NCI-H524 treated with DMSO at 0.1 percent for 48 hours (cell line): ENCODE measurements at places on chromosomes 4 and X.

- DNase-seq, result no peak
Observed at GRCh38 chr4:68951078-68951805, at the start of gene UGT2A3. Gene UGT2A3, minus strand, starts transcription at chr4:68951804. Its CDS starts 44 bp downstream, at chr4:68951760.

GRCh38 chrX:112512509-112512908 lies 167.2 kb downstream of the LHFPL1 start:
- no peak for DNase-seq

GRCh38 chr4:110616238-110617074 lies 6.4 kb downstream of the PITX2 start:
- no peak for DNase-seq

DNA sequence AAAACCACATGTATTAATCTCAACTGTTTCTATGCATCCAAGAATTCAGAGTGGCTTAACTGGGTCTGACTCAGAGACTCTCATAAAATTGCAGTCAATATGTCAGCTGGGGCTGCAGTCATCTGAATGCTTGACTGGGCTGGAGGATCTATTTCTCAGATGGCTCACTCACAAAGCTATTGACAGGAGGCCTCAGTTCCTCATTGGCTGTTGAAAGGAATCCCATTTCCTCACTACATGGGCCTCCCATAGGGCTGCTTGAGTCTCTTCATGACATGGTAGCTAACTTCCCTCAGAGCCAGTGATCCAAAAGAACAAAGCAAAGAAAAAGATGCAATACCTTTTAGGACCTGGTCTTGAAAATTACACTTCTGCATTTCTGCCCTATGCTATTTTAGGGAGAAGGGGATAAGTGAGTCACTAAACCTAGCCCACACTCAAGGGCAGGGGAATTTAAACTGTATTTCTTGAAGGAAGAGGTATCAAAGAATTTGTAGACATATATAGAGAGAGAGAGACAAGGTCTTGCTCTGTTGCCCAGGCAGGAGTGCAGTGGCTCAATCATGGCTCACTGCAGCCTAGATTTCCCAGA lies 9.8 kb downstream of the SCFD2 start:
- no peak for DNase-seq

GRCh38 chr4:84920617-84921016 lies 45.9 kb downstream of the WDFY3 start:
- DNase-seq, result no peak

DNA sequence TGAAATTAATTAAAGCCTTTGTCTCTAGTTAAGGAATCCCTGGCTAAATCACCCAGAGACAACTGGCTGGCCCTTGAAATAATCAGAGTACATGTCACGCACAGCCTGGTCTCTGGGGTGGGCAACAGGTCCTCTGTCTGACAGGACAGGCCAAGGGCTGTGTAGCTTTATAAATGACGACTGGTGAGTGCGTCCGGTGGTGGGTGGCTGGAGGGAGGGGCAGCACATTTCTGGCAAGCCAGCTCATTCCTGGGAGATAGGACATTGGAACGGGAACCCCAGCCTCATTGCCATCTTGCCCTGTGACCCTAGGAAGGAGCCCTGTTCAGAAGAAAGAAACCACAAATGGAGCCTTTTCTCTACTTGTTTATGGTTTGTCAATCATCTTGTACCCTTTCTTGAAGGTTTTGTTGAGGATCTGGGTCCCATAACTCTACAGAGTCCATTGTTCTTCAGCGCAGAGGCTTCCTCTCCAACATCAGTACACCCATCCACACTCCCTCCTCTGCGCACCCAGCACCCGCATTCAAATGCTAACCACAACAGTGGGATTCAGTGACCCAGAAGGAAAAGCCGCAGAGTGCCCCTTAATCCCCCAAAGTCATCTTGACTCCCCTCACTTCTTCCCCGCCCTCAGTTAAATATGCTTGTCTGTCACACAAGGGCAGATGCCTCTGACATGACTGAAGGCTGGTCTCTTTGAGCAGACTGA lies 368.1 kb downstream of the UNC5C start:
- no peak for DNase-seq

DNA sequence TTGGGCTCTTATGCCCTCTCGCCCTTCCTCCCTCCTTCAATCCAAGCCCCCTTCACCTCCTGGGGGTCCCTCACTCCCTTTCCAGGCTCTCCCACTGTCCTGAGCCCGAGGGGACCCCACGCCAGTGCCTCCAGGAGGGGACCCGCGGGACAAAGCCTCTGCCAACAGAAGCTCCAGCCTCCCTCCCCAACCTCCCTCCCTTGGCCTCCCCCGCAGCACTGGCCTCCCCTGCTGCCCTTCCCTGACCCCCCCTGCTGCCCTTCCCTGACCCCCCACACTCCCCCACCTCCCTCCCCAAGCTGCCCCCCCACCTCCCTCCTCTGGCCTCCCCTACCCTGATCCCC lies 71.0 kb upstream of the MXD4 start:
- DNase-seq, result no peak

DNA sequence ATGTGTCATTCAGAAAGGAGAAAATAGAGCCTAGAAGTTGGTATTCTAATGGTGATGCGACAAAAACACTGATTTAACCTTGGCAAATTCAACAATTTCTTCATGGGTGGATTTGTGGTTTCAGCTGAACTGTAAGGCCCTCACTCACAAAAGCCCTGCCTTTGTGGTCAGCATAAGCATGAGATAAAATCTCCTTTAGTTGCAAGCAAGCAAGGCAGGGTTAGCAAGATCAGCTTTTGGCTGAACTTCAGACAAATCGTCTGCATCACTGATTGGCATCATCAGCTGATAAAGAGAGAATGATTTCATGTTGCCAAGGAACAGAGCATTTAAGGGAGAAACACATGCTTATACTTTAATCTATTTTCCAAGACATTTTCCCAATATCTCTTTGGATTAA lies 2582.2 kb downstream of the PCDH7 start:
- no peak for DNase-seq

- DNase-seq, result no peak
Observed at GRCh38 chr4:100516225-100516624, 1.6 kb downstream of the EMCN start.

- DNase-seq, result no peak
Observed at GRCh38 chr4:13539047-13539618, 5.2 kb downstream of the NKX3-2 start.

DNA sequence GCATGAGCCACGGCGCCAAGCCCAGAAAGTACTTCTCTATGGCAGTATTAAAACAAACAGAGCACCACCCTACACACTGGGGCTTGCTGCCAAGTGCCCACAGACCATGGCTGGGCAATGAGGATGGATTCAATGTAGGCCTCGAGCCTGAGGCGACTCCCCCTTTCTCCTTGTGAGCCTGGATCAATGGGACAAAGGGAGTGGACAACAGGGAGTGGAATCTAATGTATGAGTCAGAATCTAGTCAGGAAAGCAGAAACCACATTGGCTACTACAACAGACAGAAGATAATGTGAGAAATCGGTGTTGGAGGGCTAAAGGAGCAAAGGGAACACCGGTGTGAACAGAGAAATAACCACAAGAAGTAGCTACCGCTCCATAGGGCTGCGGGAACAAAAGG lies 37.7 kb upstream of the OCIAD2 start:
- DNase-seq, result no peak

- no peak for DNase-seq
Observed at GRCh38 chr4:25700661-25701060, 45.0 kb downstream of the SLC34A2 start.

DNA sequence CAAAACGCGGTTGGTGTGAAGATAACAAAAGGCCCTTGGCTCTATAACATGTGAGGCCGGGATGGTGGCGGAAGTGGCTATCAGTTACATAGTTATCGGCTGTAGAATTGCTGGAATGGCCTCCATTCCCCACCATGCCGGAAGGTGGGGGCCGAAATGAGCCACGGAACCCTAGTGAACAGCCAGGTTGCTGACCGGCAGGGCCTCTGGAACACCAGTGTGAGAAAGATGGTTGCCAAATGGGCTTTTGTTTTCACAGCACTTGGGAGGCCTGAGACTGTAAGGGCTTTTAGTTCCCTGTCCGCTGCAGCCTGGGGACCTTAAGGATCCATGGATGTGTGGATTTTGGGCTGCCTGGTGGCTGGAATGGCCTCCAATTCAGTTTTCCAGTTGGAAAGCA lies 23.3 kb upstream of the ARX start:
- no peak for DNase-seq

DNA sequence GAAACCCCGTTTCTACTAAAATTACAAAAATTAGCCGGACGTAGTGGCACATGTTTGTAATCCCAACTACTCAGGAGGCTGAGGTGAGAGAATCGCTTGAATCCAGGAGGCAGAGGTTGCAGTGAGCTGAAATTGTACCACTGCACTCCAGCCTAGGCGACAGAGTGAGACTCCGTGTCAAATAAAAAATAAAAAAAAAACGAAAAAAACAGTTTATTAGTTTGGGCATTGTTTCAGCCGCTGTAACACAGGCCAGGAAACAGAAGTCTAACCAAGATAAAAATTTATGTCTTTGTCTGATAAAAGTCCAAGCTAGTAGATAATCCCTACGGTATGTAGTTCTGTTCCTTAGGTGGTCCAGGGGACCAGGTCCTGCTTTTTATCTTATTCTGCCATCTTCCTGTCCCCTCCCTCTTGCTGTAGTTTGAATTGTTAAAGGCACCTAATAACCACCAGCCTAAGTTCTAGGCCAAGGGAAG lies 21.4 kb downstream of the USO1 start:
- no peak for DNase-seq

GRCh38 chr4:168152837-168153500 lies 60.6 kb downstream of the ANXA10 start:
- DNase-seq, result no peak

DNA sequence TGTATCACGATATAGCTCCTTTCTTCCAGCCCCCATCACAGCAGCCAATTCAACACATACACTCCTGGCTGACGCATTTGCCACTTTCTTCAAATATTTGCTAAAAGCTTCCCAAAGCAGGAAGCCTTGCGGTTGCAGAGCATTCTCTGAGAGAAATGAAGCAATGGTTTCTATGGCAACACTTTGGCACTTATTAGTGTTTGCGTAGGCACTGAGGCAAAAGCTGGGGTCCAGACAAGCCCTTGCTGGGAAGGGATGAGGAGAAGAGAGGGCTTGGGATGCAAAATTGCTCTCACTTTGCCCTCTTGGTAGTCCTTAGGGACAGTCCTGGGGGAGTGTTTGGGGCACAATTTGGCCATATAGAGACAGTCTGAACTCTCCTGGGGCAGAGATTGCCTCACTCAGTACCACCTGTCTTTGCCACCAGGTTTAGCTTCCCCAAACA lies 55.0 kb upstream of the PAK3 start:
- DNase-seq, result no peak

DNA sequence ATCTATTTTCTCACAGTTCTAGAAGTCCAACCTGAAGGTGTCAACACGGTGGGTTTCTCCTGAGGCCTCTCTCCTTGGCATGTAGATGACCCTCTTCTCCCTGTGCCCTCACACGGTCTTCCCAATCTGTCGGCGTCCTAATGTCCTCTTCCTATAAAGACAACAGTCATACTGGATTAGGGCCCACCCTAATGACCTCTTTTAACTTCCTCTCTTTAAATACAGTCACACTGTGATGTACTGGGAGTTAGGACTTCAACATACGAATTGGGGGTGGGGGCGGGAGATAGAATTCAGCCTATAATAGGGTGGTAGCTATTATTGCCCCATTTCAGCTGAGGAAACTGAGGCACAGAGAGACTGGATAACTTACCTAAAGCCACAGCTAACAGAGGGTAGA lies 70.2 kb downstream of the SMIM20 start:
- no peak for DNase-seq

GRCh38 chr4:166277401-166277800 lies 404.4 kb downstream of the TLL1 start:
- DNase-seq, result no peak

DNA sequence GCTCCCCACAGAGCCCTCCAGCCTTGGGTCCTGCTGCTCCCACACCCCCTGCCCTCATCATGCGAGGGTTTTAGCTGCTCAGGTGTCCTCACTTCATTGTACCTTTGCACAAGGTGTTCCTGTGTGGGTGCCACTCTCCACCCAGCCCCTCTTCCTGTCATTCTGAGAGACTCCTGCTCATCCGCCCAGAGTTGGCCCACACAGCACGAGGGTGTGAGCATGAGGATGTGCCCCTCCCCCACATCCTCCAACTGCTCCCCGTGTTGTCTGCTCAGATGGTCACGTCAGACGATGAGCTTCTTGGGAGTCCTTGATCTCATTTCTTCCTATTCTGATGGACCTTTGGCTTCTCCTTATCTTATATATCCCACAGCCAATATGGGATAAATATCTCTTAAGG lies 53.2 kb downstream of the HTT-AS start:
- DNase-seq, result no peak

- DNase-seq, result no peak
Observed at GRCh38 chrX:115912372-115912897, 258.1 kb upstream of the AGTR2 start.

- DNase-seq, result no peak
Observed at GRCh38 chr4:89653012-89653411, 183.9 kb downstream of the SNCA start.

DNA sequence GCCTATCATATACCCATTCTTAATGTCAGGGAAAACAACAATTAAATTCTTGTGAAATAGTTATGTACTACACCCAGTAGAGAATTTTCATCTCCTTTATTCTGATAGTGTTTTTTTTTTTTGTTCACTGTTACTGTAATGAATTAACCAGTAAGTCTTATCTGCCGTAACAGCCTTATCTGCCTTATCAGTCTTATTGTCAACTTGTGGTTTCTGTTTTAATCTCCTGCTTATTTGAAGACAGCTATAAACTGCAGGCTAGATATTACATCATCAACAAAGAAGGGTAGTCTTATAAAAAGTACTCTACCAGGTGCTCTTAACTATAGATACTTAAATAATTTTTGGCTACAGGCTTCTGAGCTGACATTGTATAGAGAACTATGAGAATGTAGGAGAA lies 79.5 kb downstream of the MAGEB5 start:
- DNase-seq, result no peak
